ENCODE measurements at places on chromosomes 7 and 10.

DNA sequence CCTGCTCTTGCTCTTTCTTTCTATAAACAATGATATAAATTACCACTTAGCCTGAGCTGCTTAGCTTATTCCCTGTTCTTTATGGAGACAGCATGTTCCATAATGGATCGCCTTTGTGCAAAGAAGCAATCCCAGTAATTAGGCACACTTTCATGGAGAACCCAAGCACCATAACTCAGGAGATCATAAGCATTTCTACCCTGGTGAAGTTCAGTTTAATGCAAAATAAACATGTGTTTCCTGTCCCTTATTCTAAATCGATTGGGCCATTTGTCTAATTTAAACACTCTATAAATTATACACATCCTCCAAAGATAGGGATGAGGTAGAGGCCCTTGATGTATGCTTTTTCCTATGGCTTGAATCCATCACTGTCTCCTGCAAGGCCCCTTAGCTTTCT lies 75.8 kb upstream of the TMEM72 start:
- DNase-seq, result no peak

DNA sequence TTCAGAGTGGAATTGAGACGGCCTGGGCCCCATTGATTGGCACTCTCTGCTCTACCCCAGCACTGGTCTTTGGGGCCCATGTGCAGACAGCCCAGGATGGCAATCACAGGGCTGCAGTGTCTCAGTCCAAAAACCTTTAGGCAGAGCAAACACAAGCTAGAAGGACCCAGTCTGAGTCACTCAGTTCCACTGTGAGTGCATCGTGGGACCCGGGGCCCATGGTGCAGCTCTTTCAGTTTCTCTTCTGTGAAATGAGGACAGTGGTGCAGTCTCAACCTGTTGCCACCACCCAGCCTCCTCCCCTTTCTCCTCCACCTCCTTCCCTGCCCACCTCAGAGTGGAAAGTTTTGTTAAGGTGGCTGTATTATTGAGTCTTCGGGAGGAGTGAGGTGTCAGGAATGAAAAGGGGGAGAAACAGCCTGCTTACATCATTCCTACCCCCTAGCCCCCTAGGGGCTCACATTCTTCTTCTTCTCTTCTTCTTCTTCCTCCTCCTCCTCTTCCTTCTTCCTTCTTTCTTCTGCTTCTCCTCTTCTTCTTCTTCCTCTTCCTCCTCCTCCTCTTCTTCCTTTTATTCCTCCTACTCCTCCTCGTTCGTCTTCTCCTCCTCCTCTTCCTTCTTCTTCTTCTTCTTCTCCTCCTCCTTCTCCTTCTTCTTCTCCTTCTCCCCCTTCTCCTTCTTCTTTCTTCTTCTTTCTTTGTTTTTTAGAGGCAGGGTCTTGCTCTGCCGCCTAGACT lies 19.5 kb upstream of the CARD11 start:
- DNase-seq, result no peak

- DNase-seq, result no peak
Observed at GRCh38 chr7:56174346-56174874, 58.2 kb upstream of the NUPR2 start.

DNA sequence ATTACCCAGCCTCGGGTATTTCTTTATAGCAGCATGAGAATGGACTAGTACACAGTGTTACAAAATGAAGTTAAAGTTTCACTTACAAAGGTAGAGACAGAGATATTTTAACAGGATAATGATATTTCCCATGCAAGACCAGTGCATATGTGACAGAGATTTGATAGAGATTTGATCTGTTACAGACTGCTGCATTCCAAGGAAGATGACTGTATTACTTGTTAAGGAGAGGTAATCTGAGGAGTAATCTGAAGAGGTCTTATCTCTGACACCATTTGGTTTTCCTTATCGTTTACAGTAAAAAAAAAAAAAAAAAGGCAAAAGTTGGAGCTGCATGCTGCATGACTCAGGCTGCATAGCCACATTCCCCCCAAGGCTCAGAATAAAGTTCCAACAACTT lies 289.6 kb downstream of the POM121L12 start:
- no peak for DNase-seq

GRCh38 chr10:36612436-36612835 lies 513.0 kb upstream of the ANKRD30A start:
- peak; percentile 55 for DNase-seq

DNA sequence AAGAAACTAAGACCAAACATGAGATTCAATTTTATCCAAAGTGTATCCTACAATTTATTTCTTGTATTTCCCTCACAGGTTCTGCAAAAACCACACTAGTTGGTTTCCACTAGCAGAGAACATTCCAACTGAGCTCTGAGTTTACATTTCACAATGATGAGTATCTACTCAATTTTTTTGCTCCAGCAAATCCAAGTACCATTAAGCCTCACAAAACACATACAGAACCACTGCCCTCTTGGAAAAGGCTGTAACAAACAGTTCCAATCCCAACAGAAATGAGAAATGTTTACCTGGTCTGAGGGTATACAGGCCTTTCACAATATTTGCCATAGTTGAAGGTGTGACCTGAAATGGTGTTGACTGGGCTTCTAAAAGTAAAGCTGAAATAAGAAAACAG lies 59.9 kb downstream of the CACUL1 start:
- DNase-seq, result no peak

DNA sequence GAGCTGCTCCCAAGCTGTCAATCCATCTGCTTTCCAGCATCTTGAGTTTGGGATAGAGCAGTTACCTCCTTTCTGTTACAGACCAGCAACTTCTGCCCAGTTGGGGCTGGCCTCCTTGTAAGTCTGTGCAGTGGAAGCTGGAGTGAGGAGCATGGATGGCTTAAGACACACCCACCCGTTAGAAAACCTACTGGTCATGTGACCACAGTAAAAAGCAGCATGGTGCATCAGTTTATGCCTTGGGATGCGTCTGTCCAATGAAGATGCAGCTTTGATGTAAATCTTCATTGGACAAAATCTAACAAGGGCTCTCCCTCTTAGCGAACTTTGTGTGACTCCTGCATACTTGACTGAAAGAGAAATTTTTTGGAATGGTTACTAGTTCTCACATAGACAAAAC lies 453.5 kb downstream of the TYW1 start:
- DNase-seq, result no peak

DNA sequence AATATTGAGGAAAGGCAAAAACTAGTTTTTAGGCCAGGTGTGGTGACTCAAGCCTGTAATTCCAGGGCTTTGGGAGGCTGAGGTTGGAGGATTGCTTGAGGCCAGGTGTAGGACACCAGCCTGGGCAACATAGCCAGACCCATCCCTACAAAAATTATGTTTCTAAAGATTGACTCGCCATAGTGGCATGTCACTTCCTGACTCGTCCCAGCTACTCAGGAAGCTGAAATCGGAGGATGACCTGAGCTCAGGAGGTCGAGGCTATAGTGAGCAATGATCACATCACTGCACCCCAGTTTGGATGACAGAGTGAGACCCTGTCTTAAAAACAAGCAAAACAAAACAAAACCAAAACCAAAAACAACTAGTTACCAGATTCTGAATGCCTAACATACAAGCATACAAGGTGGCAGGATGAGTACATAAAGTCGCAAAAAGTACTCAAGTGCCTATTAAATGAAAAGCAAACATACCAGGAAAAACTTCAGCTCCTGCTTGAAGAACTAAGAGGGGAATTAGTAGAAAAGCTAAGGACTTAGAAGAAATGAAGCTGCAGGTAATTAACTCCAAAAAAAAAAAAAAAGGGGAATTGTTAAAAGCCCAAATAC lies 14.1 kb downstream of the ZNF398 start:
- DNase-seq, result no peak

- DNase-seq, result peak; percentile 70
Observed at GRCh38 chr10:119207713-119208552, 562 bp downstream of the GRK5 start.

GRCh38 chr10:91210014-91210413 lies 10.4 kb upstream of the PCGF5 start:
- DNase-seq, result no peak

- DNase-seq, result no peak
Observed at GRCh38 chr7:133040674-133041073, 41.2 kb downstream of the CHCHD3 start.

DNA sequence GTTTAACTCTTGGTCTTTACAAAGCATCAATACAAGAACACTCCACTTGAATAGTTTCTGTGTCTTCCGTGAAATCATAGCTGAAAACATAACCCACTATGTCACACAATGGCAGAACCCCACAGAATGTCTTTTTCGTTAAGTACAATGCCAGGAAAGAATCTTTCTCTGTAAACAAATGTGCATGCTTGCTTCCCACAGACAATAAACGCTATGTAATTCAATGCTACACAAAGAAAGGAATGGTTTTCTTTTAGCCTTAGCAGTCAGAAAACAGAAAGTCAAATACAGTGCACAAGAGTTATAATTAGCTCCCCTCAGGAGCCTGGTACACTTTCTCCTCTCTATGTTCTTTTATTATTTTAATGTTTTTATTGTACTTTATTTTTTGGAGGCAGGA lies 186.1 kb downstream of the SRPK2 start:
- no peak for DNase-seq

- DNase-seq, result no peak
Observed at GRCh38 chr10:122060250-122060649, 71.3 kb downstream of the TACC2 start.

DNA sequence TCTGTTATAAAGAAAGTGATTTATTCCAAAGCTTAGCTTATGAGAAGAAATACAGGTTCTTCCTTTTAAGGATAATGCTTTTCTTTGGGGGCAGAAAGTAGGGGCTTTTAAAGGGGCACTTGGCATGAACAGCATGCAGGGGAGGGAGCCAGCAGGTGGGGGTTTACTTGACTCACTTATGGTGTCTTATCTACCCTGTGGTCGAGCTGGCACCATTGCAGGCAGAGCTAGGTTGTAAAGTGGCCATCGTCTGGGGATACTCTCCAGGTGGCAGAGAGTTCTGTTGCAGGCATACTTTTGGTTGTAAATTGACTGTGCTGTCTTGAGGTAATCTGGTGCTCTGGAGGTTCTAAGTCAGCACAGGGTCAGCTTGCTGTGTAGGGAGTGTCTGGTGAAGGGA lies 26.3 kb upstream of the IFRD1 start:
- DNase-seq, result no peak

DNA sequence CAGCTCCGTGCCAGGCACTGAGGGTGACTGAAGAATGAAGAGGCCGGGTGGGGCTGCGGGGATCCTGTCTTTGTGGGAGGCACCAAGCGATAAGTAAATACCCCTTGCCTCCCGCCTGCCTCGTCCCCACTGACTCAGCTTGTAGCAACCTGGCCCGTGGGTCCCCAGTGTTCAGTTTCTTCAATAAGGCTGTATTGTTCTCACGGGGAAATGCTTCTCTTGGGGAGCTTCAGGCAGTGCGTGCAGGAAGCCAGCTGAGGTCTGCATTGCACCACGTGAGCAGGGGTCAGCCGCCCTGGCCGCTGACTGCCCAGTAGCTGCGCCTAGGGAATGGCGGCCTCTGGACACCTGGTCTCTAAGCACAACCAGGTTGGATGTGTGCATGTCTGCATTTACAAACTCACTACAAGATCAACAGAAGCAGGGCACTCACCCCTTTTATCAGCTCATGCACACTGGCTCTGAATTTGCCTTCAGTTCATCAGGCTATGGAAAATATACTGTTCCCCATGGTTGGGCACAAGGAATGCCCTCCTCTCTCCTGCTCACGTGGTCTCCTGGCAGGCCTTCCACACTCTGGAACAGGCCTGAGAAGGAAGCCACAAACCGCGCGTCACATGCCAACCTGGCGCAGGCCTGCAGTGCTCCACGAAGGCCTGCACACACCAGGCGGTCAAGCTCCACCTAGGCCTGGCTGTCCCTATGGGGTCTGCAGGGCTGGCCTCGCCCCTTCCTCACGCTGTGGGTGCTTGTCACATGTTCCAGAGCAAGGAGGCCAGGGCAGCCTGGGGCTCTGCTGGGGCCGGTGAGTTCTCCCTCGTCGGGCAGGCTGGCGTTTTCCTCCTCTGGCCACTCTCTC lies 135.7 kb upstream of the RNF32 start:
- DNase-seq, result no peak

DNA sequence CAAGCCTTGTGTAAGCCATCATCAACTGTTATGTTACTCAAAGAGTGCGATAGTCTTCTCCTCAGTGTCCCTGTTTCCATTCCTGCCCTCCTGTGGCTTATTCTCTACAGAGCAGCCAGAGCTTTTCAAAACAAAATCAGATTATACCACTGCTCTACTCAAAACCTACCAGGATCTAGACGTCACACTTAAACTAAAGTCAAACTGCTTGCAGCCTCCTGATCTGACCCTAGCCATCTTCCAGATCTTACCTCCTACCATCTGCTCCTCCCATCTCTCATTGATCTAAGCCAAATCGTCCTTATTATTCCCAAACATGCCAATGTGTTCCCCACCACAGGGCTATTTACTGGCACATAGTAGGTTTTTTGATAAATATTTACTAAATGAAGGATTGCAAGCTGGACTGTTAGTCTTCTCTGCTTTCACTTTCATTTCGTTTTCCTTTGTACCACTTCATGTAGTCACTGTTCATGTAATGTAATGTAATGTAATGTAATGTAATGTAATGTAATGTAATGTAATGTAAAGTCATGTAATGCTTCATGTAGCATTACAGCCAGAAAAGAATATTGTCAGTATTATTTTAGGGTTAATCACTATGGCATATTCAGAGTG lies 116.1 kb downstream of the GPR37 start:
- no peak for DNase-seq

- peak; percentile 49 for DNase-seq
Observed at GRCh38 chr7:48004638-48005037, 24.3 kb downstream of the SUN3 start.

DNA sequence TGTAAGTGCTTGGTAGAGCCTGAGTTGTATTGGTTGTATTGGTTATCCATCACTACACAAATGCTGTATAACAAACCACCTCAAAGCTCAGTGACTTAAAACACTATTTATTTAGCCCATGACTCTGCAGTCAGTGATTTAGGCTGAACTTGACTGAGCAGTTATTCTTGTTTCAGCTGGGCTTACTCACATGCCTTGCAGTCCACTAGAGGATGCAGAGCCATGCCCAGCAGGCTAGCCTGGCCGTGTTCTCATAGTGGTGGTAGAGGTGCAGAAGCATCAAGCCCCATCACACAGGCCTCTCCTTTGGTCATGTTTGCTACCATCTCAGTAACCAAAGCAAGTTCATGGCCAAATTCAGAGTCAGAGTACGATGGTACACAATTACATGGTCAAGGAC lies 43.9 kb downstream of the LUC7L2 start:
- no peak for DNase-seq

- DNase-seq, result no peak
Observed at GRCh38 chr10:42988517-42989395, 88.1 kb upstream of the RET start.

- no peak for DNase-seq
Observed at GRCh38 chr7:100726996-100727761, 6.2 kb upstream of the ZAN start.
